Naive thymus-derived CD8-positive, alpha-beta T cell (primary cell): ENCODE measurements at places on chromosomes 2 and 18.

- DNase-seq, result no peak
Observed at GRCh38 chr2:236354973-236355595, 90.9 kb upstream of the ASB18 start.

DNA sequence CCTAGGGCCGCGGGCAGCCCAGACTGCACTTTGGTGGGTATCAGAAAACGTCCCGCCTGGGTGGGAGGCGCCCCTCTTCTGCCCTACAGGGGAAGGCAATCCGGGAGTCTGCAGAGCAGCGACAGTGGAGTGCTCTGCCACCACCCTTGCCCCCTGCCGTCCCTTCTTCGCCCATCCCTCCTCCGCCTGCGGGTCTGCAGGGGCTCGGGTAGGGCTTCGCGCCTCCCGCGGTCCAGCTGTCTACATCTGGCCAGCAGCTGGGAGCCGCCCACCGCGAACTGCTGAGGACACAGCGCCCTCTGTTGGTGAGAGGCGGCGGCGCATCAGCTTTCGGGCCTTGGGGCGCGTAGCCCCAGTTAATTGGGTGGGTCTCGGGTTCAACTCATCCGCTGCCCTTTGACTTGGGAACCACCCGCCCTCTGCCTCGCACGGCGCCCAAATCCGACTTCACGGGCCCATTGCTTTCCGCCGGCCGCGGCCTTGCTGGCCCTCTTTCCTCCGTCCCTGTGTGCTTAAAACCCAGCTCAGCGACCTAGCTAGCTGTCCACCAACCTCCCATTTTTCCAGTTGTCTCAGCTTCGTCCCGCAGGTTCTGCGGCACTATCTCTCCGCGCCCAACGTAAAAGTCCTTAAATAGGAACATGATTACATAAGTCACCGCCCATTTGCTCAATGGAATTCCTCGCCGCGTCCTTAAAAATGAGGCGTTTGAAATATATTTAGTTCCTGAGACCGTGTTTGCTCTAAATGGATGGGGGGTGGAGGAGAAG is 17.6 kb downstream of the WNT10A start:
- DNase-seq, result peak; percentile 76

DNA sequence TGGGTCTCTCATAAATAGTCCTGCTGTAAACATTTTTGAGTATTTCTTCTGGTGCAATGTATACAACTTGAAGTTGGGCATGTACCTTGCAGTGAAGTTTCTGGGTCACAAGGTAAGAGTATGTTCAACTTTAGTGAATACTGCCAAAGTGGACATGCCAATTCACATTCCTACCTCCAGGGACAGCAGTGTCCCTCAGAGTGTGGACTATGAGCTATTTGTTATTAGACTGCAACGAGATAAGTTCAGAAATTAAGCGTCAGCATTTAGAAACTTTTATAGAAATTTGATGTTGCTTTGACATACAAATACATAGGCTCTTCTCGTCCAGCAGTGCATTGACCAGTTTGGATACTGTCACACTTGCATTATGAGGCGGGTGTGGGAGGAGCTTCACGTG is 7.2 kb upstream of the ACKR3 start:
- DNase-seq, result no peak

GRCh38 chr2:192577706-192578105 is 383.0 kb upstream of the TMEFF2 start:
- no peak for DNase-seq

DNA sequence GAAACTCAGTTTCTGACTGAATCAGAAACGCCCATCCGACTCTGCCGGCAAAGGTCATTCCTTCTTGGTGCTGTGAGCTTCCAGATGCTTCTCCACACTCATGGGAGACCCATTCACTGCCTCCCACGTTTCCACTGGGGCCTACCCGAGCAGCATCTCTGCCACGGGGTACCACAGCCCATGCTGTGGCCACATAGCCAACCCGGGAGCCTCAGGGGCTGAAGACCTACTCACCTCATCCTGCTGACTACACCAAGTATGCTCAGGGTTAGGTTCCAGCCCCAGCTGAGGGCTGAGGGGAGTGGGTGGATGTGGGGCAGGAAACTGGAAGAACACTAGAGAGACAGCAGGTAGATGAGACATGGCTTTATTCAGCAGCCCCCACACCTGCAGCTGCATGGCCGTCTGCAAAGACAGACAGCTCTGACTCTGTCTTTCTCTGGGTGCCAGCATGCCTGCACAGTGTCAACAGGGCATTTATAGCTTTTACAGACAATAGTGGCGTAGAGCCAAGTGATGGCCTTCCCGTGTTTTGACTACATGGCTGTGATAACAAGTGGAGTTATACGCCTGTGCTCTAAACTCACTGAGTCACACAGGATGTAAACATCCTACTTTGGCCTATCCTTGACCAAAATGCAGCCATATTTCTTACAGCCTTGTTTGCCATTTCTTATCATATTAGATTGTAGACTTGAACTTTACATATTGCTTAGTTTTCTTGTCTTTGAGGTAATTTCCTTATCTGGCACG is 16.5 kb upstream of the KLHL23 start:
- DNase-seq, result no peak

- no peak for DNase-seq
Observed at GRCh38 chr2:129732630-129733026, 246.8 kb upstream of the RAB6C start.
